Neural progenitor cell (in vitro differentiated cells): ENCODE measurements at places on chromosomes 3 and 15. TPM values are rescaled to one million over a fixed set of nuclear protein-coding genes. Genes with fewer than 3 reads are reported as not detected.
A peak's percentile ranks its signal among the peaks of the same experiment; 100 is the strongest.

ARPP21 gene
- 0.19 TPM in 1 of 2 replicates, not detected in the other for total RNA-seq

GPR62 gene
- total RNA-seq = 0.21 TPM in 1 of 2 replicates, not detected in the other

CCR8 gene
- not detected in 2 replicates for total RNA-seq

NANOGP8 gene
- 1.5 TPM in 1 of 2 replicates, not detected in the other for total RNA-seq

MESP2 gene
- total RNA-seq = 0.19 TPM in 1 of 2 replicates, not detected in the other

- H3K4me3 ChIP-seq = no peak overlapping the region
- H3K27ac ChIP-seq = no peak overlapping the region
- H3K4me1 ChIP-seq = peaks cover 2% of the 10 kb centered on the region
- no peaks in the 10 kb centered on the region for H3K27me3 ChIP-seq
- H3K36me3 ChIP-seq = no peaks in the 10 kb centered on the region
Observed at GRCh38 chr3:52128118-52128683, 26.0 kb downstream of the POC1A start.

DNA sequence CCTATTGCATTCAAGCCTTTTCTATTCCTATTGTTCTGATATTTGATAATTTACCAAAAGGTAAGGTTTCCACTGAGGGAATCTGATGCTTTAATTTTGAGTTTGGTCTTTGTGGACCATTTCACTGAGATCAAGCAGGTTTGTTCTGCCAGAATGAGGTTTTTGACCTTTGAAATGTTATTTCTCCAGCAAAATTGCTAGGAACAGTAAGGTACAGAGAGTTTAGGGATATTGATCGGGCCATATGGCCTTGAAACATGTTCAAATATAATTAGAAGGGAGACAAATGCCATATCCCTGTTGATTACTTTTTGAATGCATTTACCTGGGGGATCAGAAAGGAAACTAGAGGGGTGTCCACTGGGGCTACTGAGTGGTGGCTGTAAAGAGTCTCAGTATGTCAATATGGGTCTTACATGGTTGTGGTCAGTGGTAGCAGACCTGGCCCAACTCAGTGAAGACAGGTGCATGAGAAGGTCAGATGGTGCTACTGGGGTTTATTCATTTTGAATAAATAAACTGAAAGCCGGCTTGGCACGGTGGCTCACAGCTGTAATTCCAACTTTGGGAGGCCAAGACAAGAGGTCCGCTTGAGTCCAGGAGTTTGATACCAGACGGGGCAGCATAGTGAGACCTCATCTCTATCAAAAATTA is 100.2 kb downstream of the SV2B start:
- peaks cover 21% of the 10 kb centered on the region for H3K4me1 ChIP-seq
- no peaks in the 10 kb centered on the region for H3K27me3 ChIP-seq
- no peak overlapping the region for H3K27ac ChIP-seq
- DNase-seq = no peak
- no peak overlapping the region for H3K4me3 ChIP-seq

- DNase-seq = no peak
- H3K27ac ChIP-seq = no peak overlapping the region
- no peaks in the 10 kb centered on the region for H3K27me3 ChIP-seq
Observed at GRCh38 chr15:60844010-60844409, 365.1 kb upstream of the ICE2 start.

- H3K27ac ChIP-seq = no peak overlapping the region
- no peaks in the 10 kb centered on the region for H3K27me3 ChIP-seq
- peaks cover 48% of the 10 kb centered on the region for H3K4me1 ChIP-seq
- no peak overlapping the region for H3K4me3 ChIP-seq
- H3K36me3 ChIP-seq = no peaks in the 10 kb centered on the region
Observed at GRCh38 chr3:181917027-181917426, 205.3 kb downstream of the SOX2 start.

DNA sequence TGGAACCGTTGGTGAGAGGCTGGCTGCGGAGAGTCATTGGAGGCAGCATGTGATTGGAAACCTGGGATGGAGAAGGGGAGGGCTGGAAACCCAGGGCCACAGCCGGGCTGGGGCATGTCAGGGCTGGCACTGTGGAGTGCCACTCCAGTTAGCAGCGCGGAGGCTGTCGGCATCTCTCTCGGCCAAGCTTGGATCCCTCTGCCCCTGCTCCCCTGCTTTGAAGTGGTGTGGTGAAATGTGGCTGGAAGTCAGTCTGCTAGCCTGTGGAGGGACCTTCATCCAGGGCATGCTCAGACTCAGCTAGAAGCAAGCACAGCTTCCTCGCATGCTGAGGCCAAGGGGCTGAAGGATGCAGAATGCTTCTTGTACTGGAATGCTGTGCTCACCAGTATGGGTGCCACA is 13.5 kb downstream of the SLCO3A1 start:
- no peaks in the 10 kb centered on the region for H3K27me3 ChIP-seq
- H3K36me3 ChIP-seq = no peaks in the 10 kb centered on the region
- no peak overlapping the region for H3K27ac ChIP-seq
- H3K4me3 ChIP-seq = no peak overlapping the region
- DNase-seq = no peak
- H3K4me1 ChIP-seq = peaks cover 16% of the 10 kb centered on the region

DNA sequence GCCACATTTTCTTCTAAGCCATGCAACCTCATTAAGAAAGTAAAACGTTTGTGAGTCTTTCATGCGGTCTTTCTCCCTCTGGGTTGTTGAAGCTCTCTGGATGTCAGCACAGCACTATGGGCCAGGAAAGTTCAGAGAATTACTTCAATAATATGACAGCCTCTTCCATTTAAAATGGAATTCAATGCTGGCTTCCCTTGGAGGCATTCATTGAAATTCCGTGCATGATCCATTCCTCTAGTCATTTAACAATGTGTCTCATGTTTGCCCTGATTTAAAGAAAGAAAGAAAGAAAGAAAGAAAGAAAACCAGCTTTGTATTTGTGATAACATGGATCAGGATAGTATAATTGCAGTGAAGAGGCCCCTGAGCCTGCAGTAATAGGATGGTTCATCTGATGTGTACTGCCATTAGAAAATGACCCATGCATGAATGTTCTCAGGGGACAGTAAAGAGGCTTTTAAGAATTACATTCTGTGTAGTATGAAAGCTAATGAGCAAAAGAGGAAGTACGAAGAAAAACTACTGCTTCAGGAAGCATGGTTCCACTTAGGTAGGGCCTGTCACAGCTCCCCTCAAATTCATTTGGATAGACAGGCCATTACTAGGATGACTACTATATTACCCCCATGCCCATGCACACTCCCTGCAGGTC is 146.0 kb downstream of the ARPP21 start:
- H3K4me1 ChIP-seq = peaks cover 5% of the 10 kb centered on the region
- no peak overlapping the region for H3K27ac ChIP-seq
- no peaks in the 10 kb centered on the region for H3K27me3 ChIP-seq
- no peak overlapping the region for H3K4me3 ChIP-seq
- H3K36me3 ChIP-seq = no peaks in the 10 kb centered on the region

DNA sequence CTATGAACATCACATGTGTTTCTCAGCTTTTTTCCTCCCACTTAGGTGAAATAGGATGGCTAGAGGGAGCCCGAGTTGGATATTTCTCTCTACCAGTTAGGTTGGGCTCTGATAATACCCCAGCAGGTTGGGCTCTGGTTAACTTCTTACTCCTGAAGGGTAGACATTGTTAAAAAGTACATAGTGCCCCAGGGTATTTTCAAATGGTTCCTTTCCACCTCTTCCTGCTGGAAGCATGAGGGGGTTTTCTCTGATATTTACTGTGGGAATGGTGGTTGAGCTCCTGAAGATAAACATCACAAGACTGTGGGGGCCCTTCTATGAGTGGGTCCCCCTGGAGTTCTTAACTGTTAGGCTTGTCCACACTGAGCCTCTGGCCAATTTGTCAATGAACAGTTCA is 36.1 kb upstream of the SPESP1 start:
- no peaks in the 10 kb centered on the region for H3K4me1 ChIP-seq
- DNase-seq = no peak
- no peak overlapping the region for H3K4me3 ChIP-seq
- H3K36me3 ChIP-seq = no peaks in the 10 kb centered on the region
- no peaks in the 10 kb centered on the region for H3K27me3 ChIP-seq

DNA sequence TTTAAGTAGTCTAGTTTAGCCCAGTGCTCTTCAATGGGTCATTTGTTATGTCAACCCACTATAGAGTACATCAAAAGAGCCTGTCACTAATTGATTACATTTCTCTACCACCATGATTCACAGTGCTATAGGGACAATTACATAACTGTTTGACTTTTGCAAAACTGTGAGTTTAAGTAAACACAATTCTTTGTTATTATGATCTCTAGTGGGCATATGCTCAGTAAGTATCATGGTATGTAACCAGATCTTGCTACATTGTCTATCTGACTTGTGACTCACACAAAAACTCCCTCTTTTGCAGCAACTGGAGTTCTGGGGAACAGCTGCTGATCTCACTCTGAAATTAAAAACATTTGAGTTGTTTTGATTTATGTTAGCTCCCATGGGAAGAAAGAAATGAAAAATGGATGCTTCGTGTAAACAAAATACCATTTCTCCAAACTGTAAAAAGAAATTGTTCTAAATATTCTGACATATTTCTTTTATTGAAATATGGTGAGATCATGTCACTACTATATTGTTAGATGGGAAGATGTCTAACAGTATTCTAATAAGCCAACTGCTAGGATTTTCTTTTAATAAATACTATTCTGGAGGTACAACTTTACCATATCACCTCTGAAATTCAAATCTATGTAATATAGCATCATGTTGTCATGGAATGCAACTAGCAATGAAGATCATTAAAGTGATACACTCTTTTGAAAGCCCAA is 470.4 kb downstream of the ROBO1 start:
- H3K4me1 ChIP-seq = no peaks in the 10 kb centered on the region
- no peaks in the 10 kb centered on the region for H3K36me3 ChIP-seq
- no peak for DNase-seq
- H3K27me3 ChIP-seq = no peaks in the 10 kb centered on the region

DNA sequence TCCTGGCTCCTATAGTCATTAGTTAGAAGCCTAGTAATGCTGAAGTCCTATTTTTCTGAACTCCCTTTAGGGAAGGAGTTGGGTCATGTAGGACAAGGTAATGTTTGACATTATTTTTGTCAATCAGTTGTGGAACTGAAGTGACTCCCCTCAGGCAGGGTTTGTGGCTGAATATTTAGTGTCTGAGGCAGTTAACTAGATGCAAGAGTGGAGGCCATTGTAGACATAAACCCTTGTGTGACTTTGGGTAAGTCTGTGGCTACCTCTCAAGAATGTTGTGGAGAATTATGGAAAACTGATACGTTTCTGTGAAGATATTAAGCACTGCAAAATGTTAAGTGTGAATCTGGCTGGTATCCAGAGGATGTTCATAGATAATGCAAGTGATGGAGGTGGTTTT is 125.2 kb upstream of the PHLDB2 start:
- no peak overlapping the region for H3K4me3 ChIP-seq
- H3K27ac ChIP-seq = no peak overlapping the region
- H3K36me3 ChIP-seq = no peaks in the 10 kb centered on the region
- DNase-seq = no peak
- no peaks in the 10 kb centered on the region for H3K27me3 ChIP-seq

DNA sequence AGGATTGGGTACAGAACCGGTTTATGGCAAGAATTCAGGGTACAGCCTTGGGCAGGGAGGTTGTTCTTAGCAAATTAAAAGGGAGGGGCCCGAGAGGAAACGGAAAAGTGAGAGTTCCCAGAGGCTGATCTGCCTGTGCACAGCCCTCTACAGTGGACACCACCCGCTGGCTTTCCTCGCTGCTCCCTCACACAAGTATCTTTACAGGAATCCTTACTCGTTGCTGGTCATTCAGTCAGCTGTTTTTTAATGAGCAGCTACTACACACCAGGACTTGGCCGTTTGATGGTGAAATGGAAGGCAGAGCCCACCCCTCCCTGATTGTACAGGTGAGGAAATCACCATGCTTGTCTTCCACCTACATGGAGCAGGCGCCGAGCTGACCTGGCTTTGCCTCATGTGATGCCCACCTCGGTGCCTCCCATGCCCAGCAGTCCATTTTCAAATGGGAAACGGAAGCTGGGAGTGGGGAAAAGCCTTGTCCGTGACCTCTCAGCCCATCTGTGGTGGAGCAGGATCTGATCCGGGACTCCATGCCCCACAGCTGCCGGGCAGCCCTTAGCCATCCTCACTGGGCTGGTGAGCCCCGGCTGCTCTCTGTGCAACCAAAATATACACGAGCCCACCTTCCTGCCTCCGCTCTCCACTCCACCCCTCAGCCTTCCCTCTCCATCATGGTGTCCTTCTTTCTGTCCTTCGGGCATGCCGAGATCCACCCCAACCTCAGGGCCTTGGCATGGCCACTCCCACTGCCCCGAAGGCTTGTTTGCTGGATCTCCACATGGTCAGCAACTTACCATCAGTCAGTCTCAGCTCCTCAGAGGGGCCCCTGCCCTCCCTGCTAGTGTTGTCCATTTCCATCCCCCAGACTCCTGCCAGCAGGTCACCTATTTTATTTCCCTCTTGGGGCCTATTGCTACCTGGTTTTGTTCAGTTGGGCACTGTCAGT is 33.3 kb upstream of the FGD5 start:
- no peak overlapping the region for H3K4me3 ChIP-seq
- H3K4me1 ChIP-seq = peaks cover 8% of the 10 kb centered on the region
- no peaks in the 10 kb centered on the region for H3K36me3 ChIP-seq
- no peaks in the 10 kb centered on the region for H3K27me3 ChIP-seq

DNA sequence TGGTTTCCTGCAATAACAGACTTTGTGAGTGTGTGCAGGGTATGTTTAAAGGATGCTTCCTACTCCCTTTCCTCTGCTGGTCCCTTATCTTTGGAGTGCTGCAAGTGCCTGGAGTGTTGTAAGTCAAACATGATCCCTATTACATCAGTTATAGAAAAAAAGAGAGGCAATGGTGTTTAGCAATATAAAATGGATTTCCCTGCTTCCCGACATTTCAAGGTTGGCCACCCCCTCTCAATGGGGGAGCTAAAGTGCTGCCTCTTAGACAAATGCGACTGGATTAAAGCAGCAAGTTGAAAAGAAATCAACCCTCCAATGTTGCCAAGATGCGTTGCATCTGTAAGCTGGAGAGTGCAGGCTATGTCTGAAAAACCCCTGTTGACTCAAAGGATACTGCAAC is 203.1 kb upstream of the WNT5A start:
- H3K27me3 ChIP-seq = no peaks in the 10 kb centered on the region
- peaks cover 36% of the 10 kb centered on the region for H3K4me1 ChIP-seq
- H3K27ac ChIP-seq = no peak overlapping the region
- peak; percentile 64 for DNase-seq

DNA sequence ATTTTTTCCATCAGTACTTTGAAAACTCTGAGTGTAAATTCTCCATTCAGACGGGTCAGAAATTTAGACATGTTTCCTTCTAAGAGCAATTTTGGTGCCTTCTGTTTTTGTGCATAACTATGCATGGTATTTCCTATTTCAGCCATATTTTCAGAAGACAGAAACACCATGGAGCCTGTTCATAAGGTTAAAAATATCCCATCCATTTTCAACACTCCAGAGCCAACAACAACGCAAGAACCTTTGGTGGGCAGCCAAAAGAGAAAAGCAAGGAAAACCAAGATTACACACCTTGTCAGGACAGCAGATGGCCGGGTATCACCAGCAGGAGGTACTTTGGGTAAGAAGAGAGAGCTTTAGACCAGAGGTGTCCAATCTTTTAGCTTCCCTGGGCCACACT is 275.6 kb downstream of the BBX start:
- H3K36me3 ChIP-seq = peaks cover 7% of the 10 kb centered on the region
- H3K4me1 ChIP-seq = peaks cover 14% of the 10 kb centered on the region
- DNase-seq = no peak
